ENCODE measurements at places on chromosomes 5 and 9.

DNA sequence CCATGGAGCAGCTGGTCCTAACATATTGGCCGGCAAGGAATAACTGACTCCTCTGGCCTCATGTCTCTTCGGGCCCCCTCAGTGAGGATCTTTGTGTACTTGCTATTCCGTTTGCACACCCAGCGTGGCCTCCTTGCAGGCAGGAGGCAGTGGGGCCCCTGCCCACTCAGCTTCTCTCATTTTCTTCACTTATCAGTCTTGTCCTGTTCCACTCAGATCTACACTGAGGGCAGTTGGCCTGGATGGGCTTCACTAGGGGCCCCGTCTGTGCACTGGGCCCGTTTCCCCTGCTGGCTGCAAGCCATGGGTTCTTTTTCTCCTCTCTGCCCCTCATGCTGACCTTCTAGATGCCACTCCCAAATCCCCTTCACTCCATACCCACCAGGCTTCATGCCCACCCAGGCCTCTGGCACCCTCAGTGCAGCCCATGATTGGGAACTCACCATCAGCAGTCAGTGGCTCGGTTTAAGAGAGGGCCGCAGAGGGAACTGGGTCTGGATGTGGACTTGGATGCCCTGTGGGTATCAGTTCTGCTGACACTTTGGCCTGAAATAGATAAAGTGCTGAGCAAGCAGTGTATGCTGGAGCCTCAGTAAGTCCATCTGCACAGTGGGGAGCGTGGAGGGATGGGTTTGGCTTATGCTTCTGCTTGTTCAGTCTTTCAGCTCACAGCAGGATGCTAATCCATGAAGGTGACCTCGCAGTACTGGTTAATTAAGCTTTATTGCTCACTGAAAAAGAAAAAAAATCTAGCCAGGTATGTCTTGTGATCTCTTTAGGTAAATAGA is 57.9 kb downstream of the ERBIN start:
- H3K36me3 ChIP-seq: no peaks in the 10 kb centered on the region
- H3K4me1 ChIP-seq: peaks cover 14% of the 10 kb centered on the region
- H3K4me3 ChIP-seq: no peak overlapping the region
- H3K27me3 ChIP-seq: no peaks in the 10 kb centered on the region

- H3K27ac ChIP-seq: no peak overlapping the region
- DNase-seq: no peak
- H3K4me3 ChIP-seq: no peak overlapping the region
- H3K36me3 ChIP-seq: no peaks in the 10 kb centered on the region
Observed at GRCh38 chr5:61869333-61869732, 436.7 kb upstream of the KIF2A start.

DNA sequence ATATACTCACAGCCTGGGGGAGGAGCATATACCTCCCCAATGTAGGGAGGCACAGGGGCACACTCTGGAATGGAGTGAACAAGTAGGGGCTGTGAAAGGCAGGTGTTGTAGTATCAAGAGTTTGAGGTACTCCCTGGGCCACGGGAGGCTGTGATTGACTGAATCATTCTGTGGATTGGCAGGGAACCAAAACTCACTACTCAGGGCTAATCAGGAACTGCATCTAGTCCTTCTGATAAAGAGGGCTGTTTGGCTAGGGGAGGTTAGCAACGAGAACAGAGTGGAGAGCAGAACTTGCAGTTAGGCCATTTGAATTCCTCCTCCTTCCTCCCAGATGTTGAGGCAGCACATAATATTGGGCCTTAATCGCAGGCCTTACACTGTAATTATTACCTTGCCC is 369.2 kb upstream of the MPDZ start:
- H3K27me3 ChIP-seq: no peaks in the 10 kb centered on the region
- H3K4me3 ChIP-seq: no peak overlapping the region
- DNase-seq: no peak
- H3K27ac ChIP-seq: no peak overlapping the region
- no peaks in the 10 kb centered on the region for H3K36me3 ChIP-seq

DNA sequence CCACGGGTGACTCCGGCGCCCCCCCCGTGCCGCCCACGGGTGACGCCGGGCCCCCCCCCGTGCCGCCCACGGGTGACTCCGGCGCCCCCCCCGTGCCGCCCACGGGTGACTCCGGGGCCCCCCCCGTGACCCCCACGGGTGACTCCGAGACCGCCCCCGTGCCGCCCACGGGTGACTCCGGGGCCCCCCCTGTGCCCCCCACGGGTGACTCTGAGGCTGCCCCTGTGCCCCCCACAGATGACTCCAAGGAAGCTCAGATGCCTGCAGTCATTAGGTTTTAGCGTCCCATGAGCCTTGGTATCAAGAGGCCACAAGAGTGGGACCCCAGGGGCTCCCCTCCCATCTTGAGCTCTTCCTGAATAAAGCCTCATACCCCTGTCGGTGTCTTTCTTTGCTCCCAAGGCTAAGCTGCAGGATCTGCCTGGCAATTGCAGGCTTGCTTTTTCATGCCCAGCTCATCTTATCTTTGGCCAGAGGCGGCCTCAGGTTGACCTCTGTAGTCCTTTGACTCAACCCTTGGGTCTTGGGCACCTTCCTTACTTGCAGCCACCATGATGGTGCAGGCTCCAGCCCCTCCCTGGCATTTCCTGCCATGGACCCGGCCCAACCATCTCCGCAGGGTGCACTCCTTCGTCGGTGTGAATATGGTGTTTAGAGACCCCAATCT is 9.8 kb downstream of the CEL start:
- no peak for DNase-seq
- no peaks in the 10 kb centered on the region for H3K4me1 ChIP-seq
- H3K27ac ChIP-seq: no peak overlapping the region
- no peaks in the 10 kb centered on the region for H3K27me3 ChIP-seq
- no peak overlapping the region for H3K4me3 ChIP-seq

- DNase-seq: no peak
- H3K36me3 ChIP-seq: no peaks in the 10 kb centered on the region
- peaks cover 3% of the 10 kb centered on the region for H3K27me3 ChIP-seq
- H3K27ac ChIP-seq: no peak overlapping the region
- no peaks in the 10 kb centered on the region for H3K4me1 ChIP-seq
- no peak overlapping the region for H3K4me3 ChIP-seq
Observed at GRCh38 chr9:113851873-113852272, 24.2 kb upstream of the ZNF618 start.

DNA sequence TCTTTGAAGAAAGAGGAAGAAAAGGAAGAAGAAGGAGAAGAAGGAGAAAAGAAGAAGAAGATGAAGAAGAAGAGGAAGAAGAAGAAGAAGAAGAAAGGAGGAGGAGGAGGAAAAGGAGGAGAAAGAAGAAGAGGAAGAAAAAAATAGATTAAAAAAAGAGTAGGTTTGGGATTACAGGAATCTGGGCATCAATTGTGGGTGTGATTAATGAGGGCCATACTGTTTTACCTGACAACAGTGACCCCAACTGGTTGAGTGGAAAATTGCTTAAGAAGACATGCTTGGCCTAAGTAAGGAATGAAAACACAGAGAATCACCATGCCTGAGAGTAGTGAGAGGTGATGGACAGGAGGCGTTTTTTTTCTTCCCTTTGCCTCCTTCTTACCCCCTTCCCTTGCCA is 114.6 kb downstream of the FAM170A start:
- H3K36me3 ChIP-seq: no peaks in the 10 kb centered on the region
- H3K27ac ChIP-seq: no peak overlapping the region
- DNase-seq: peak; percentile 28
- H3K4me3 ChIP-seq: no peak overlapping the region

GRCh38 chr5:14458414-14458813 is 123.2 kb upstream of the OTULINL start:
- H3K4me1 ChIP-seq: no peaks in the 10 kb centered on the region
- H3K27me3 ChIP-seq: no peaks in the 10 kb centered on the region
- H3K4me3 ChIP-seq: no peak overlapping the region
- DNase-seq: no peak
